Kidney (tissue), 22 donors: ENCODE measurements at places on chromosomes 5 and 9.

DNA sequence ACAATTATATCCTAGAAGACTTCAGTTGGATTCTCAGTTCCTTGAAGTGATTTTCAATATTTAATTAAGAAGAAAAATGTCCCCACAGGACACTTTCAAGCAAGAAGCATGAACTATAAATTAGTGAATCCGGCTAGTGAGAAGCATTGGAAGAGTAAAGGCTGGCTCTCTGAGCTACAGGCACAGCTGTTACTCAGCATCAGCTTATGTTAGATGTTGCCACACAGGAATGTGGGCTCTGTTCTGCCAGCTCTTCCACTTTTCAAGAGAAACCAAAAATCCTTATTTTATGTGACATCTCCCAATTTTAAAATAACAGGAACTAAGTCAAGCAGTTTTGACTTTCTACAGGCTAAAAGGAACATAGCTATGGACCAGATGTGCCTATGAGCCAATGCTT, 14.9 kb downstream of the ZNF474 start:
- DNase-seq, result no peak

DNA sequence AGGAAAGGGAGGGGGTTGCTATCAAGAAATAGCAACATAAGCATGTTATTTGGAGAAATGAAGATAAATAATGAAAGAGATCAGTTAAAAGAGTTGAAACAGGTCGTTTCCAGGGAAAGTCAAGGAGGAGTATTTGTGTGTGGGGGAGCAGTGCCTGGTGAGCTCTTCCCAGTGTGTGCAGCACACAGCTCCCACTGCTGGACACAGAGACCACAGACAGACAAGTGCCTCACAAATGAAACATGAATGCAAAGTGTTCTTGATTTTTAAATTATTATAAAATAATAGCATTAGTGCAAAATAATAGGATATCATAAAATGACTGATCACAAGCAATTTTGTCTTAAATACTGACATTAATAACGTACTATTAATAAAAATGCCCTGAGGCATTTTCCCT, 40.8 kb downstream of the LIFR start:
- DNase-seq, result peak; percentile 40

DNA sequence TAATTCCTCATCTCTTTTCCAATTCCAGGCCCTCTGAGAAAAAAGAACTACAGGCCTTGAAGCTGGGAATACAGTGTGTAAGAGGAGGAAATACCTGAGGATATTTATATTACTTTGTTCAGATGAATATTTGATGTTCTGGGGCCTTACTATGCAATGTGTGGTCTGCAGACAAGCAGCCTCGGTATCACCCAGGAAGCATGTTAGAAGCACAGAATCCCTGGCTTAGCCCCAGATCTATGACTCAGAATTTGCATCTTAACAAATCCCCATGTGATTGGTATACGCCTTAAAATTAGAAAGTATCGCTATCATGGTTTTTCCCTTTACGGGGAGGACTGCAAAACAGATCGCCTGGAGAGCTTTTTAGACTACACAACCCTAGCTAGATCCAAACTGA, 121.0 kb downstream of the JAKMIP2 start:
- DNase-seq, result no peak

- DNase-seq, result no peak
Measured at GRCh38 chr9:18906656-18907395, 126.2 kb downstream of the SAXO1 start.

DNA sequence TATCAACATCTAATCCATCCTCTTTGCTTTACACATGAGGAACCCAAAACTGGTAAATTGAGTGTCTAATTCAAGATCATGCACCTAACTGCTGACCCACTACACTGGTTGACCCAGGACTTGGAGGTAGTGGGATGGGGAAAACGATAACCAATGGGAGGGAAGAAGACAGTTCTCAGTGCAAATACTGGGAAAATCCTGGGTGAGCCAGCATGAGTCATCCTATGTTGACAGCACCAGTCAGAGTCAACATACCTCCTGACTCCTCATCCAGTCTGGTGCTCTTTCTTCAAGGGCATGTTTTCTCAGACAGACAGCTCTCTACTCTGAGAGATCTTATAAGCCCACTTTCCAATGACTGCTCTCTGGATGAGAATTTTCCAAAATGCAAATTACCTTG, 232.8 kb upstream of the PTGER4 start:
- DNase-seq, result no peak

DNA sequence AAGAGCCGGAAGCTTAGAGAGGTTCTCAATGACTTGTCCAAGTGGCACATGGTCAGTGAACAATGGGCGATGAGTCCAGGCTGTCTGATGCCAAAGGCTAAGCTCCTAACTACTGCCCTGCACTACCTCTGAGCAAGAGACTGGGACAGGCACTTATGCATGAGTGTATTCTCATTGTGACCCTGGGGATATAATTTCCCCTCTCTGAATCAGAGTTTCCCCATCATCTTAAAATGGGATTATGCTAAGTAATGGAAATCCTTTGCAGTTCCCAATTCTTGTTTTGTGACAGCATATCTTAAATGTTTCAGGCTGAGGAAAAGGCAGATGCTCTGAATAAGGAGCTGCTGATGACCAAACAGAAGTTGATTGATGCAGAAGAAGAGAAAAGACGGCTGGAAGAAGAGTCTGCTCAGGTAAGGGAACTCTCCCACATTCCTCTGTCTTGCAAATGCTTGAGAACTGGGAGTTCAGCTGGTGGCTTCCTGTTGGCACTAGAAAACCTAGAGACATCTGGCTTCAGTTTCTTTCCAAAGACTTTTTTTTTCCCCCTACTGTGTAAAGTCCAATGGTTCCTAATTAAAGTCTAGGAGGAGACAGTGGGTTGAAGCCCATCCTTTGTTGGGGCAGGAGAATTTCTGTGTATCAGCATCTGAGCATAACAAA, 64.1 kb downstream of the GPR21 start:
- DNase-seq, result no peak

GRCh38 chr9:38380872-38381534, 11.5 kb upstream of the ALDH1B1 start:
- peak; percentile 63 for DNase-seq

DNA sequence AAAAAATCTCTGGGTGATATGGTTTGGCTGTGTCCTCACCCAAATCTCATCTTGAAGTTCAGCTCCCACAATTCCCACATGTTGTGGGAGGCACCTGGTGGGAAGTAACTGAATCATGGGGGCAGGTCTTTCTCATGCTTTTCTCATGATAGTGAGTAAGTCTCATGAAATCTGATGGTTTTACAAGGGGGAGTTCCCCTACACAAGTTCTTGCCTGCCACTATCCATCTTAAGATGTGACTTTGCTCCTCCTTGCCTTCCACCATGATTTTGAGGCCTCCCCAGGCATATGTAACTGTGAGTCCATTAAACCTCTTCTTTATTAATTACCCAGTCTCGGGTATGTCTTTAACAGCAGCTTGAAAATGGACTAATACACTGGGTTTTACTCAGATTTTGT, 513.9 kb downstream of the TLE4 start:
- no peak for DNase-seq
